ENCODE measurements at places on chromosomes 6 and 20. TPM values are rescaled to one million over a fixed set of nuclear protein-coding genes. Genes with fewer than 3 reads are reported as not detected.
A peak's percentile ranks its signal among the peaks of the same experiment; 100 is the strongest.

DNA sequence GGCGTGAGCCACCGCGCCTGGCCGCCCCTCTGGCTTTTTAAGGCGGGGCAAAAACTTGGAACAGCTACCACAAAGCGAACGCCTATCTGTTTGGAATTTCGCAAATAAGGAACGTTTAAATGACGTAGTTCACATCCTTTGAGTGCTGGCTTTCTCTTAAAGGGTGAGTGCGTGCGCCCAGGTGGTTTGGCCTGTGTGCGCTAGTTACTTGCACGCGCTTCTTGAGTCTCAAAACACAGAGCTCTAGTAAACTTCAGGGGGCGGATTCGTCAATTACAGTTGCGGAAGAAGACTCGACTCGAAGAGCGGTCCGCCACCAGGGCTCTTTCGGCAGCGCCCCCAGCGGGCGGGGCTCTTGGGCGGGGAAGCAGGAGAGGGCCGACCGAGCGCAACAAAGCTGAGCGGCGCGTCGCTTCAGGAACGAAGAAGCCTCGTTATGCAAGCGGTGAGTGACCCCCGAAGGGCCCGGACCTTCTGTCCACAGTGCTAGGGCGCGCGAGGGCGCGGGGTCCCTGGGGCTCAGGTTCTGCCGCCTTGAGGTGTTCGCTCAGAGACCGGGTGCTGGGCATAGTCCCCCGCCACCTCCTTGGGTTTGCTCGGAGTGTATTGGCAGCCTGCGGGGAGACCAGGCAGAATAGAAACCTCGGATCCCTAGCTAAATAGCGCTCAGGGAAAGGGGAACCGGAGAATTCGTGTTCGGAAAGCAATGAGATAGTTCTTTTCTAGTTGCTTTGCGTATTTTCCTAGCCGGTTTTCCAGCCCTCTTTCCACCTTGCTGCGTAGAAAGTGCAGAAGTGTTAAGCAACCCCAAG, at the start of gene SYCP2L:
TSS of gene SYCP2L (plus strand) at position 362 of the 812 bp plus-strand sequence. CDS start at position 437, 75 bp downstream.
- DNase-seq: no peak

UBE2C gene
- 139 TPM for total RNA-seq

SLC32A1 gene
- not detected for total RNA-seq

DNA sequence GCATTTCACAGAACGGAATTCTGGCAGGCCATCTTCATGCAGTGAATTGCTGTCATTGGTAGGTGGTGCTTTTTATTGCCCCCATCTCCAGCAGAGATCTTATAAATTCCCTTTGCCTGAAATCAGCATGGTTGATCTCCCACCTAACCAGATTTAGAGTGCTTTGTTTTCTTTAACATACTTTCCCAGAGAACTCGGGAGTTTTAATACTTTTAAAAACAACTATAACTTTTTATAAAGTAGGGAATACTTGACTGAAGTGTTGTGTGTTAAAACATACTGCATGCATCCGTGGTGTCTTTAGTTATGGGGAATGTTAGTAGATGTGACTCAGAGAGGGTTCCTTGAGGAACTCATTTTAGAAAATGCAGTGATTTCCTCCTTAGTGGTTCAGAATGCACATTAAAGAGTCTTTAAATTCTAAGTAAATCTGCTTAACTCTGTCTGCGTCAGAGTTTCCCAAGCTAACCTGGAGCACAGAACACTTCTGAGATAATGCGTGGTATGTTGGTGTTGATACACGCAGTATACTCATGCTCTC, 54.9 kb downstream of the AKAP12 start:
- no peak for DNase-seq

DNA sequence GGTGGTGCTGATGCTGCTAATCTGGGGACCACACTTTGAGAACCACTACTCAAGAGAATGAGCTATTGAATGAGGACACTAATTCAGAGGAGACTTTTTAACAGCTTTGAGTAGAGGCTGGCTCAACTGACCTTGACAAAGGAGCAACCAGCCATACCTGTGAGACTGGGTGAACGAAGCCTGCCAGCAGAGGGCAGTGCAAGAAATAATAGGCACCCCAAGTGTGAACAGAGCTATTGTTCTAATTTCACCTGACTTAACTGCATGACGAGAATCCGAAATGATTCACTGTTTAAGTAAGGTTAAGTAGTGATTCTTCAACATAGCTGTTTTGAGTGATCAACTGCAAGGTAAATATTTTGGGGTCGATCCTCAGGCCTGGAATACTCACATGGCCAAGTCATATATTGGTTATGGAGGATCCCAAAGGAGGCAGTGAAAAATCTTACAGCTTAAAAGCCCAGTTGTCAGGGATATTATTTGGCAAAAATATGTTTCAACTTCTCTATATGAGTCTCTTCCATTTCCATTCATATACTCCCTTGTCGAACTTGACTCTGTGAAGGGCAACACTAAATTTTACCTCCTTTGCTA, 550.5 kb upstream of the MARCKS start:
- peak; percentile 62 for DNase-seq

ELOVL4 gene
- total RNA-seq: not detected

MCHR2 gene
- not detected for total RNA-seq

GRCh38 chr6:124441450-124441849, 520.8 kb upstream of the RNF217 start:
- DNase-seq: no peak

SLC22A3 gene
- 31.5 TPM for total RNA-seq

GRCh38 chr6:158009114-158009891, 27.6 kb downstream of the SYNJ2 start:
- DNase-seq: no peak

- no peak for DNase-seq
These were observed at the start of gene SLC22A16 for GRCh38 chr6:110476046-110476849. Gene SLC22A16, minus strand, starts transcription at chr6:110476613. Its CDS starts 39 bp downstream, at chr6:110476574.

COL12A1 gene
- not detected for total RNA-seq

Data from HepG2 (cell line).